Activated CD8-positive, alpha-beta memory T cell treated with anti-CD3 and anti-CD28 coated beads, Interleukin-2, amount 50 U/mL, for 4 hours (primary cell): ENCODE measurements at places on chromosomes 1 and 21.

DNA sequence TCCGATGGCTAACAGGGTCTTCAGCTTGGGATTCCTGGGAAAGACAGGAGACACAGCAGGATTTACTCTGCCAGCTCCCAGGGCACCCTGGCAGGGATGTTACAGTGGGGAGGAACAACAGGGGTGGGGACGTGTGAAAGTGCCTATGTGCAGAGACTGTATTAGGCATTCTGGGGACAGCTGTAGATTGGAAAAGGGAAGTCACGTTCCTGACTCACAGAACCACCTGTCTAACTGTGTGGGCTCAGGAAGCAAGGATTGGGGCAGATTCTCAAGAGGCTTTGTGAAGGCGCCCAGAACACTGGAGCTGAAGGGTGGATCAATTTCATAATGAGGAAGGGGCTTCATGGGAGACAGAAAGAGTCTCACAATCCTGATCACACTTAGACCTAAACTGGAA, 4.4 kb downstream of the CHIT1 start:
- no peak for DNase-seq

- DNase-seq: no peak
These were observed 7.0 kb upstream of the CELSR2 start for GRCh38 chr1:109242387-109242786.

DNA sequence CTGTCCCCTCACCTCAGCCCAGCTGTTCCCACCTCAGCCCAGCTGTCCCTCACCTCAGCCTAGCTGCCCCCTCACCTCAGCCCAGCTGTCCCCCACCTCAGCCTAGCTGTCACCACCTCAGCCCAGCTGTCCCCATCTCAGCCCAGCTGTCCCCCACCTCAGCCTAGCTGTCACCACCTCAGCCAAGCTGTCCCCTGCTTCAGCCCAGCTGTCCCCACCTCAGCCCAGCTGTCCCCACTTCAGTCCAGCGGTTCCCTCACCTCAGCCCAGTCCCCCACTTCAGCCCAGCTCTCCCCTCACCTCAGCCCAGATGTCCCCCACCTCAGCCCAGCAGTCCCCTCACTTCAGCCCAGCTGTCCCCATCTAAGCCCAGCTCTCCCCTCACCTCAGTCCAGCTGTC, 88.4 kb upstream of the CSF3R start:
- no peak for DNase-seq

DNA sequence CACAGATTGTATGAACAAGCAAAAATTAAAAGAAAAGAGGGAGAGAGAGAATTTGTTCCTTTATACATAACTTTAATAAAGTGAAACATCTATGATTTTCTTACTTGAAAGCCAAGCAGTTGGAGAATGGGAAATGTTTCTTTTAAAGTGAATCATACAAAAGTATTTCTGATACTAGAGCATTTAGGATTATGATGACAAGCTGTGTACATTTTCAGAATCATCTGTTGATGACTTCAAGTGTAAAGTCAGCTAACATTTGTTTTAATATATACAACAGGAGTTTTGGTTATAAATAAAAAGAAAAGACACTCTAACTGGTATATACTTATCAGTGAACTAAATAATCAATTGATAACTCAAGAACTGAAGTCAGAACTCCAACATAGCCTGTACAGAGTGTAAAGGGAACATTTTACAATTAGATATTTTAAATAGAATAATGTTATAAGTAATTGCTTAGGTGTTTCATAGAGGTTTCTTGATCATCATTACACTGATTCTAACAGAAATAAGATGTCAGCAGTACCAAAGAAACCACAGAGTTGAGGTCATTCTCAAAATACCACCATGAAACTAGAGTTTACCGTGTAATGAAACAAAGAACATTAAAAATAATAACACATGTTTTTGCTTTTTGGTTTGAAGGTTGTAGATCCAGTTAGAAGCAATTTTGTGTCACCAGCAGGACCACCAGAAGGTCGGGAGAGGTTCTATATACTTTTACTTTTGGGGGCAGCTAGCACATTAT, 103.4 kb downstream of the COL24A1 start:
- DNase-seq: no peak

- no peak for DNase-seq
These were observed 324.0 kb upstream of the GREM2 start for GRCh38 chr1:240935920-240936319.

- DNase-seq: no peak
These were observed 48.6 kb upstream of the EPS15 start for GRCh38 chr1:51567653-51568052.

GRCh38 chr1:37094302-37094701, 60.0 kb upstream of the GRIK3 start:
- no peak for DNase-seq
